ENCODE measurements at places on chromosomes 13 and 19. TPM values are rescaled to one million over a fixed set of nuclear protein-coding genes. Genes with fewer than 3 reads are reported as not detected.

- H3K4me1 ChIP-seq, result no peaks in the 10 kb centered on the region
- H3K27me3 ChIP-seq, result no peaks in the 10 kb centered on the region
- no peak overlapping the region for H3K4me3 ChIP-seq
- peak overlapping the region; percentile 74 for H3K27ac ChIP-seq
- H3K36me3 ChIP-seq, result no peaks in the 10 kb centered on the region
- DNase-seq, result no peak
Measured at GRCh38 chr13:106710266-106710665, 142.3 kb upstream of the ARGLU1 start.

TMPRSS9 gene
- total RNA-seq, result 0.68 TPM

DNA sequence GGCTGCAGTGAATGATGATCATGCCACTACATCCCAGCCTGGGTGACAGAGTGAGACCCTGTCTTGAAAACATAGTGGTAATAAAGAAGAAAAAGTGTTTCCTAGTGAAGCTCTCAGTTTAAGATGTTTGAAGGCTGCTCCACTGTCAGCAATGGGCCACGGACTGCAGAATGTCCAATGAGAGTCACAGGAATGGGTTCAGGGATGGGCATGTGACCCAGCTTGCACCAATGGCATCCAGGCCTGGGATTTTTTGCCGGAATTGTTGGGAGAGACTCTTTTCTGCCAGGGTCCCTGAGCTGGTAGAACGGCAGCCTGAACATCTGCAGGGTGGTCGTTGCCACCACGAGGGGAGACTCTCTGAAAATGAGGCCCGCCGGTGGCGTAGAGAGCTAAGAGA lies 6.3 kb downstream of the SHISA7 start:
- H3K27ac ChIP-seq, result no peak overlapping the region
- H3K27me3 ChIP-seq, result peaks cover 89% of the 10 kb centered on the region
- H3K36me3 ChIP-seq, result no peaks in the 10 kb centered on the region
- H3K4me3 ChIP-seq, result no peak overlapping the region
- peaks cover 6% of the 10 kb centered on the region for H3K4me1 ChIP-seq

DNA sequence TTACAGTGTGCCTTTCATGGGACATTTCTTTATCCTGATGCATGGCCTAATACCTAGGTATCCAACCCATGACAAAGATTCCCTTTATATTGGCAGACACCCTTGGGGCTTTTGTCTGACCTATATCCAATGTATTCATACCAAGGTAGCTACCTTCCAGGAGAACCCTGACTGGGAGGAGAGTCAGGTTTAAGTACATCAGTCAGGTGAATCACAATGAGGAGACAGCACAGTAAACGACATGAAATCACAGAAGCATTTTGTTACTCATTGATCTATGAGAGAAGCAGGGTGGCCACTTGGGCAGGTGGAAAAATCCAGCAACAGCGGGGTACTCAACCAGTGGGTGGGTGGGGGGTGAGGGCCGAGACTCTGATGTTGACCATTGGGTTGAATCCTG lies 527.4 kb upstream of the ATXN8OS start:
- no peaks in the 10 kb centered on the region for H3K27me3 ChIP-seq
- H3K36me3 ChIP-seq, result no peaks in the 10 kb centered on the region
- no peaks in the 10 kb centered on the region for H3K4me1 ChIP-seq
- no peak overlapping the region for H3K4me3 ChIP-seq
- DNase-seq, result no peak

- no peak for DNase-seq
- H3K27ac ChIP-seq, result no peak overlapping the region
- H3K27me3 ChIP-seq, result no peaks in the 10 kb centered on the region
- no peak overlapping the region for H3K4me3 ChIP-seq
- H3K36me3 ChIP-seq, result peaks cover 15% of the 10 kb centered on the region
Measured at GRCh38 chr19:12899891-12900518, 9.0 kb downstream of the GCDH start.

DNA sequence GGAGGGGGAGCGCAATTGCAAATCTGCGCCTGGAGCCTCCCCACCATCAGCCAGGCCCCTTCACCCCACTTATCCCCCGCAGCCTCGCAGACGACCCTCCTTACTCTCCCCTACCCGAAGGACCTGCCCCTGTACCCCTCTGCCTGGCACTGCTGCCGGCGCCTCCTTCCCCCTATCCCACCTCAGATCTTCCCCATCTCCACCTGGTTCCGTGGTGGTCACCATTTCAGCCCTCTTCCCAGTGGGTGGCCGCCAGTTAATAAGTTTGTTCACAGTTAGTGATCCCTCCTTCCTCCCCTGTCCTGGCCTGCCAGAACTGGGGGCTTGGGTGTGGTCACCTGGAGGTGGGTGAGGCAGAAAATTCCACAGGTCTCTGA lies 397 bp downstream of the SLC44A2 start:
- peak overlapping the region; percentile 70 for H3K27ac ChIP-seq
- peaks cover 24% of the 10 kb centered on the region for H3K36me3 ChIP-seq
- no peaks in the 10 kb centered on the region for H3K27me3 ChIP-seq
- no peak for DNase-seq
- peak overlapping the region; percentile 47 for H3K4me3 ChIP-seq

Data from sigmoid colon (tissue), 7 donors.